ENCODE measurements at places on chromosomes 4 and X. TPM values are rescaled to one million over a fixed set of nuclear protein-coding genes. Genes with fewer than 3 reads are reported as not detected.

The SPP1 gene
- 68.5 TPM for polyA plus RNA-seq

The AMTN gene
- polyA plus RNA-seq = not detected

The GPM6B gene
- polyA plus RNA-seq = 19.4 TPM

The FDCSP gene
- 3.4 TPM for polyA plus RNA-seq

The HDX gene
- 5.1 TPM for polyA plus RNA-seq

The MAGEC1 gene
- polyA plus RNA-seq = not detected

The TCEAL6 gene
- polyA plus RNA-seq = not detected

The KLHL13 gene
- 65.9 TPM for polyA plus RNA-seq

The SUPT20HL1 gene
- 0.13 TPM for polyA plus RNA-seq

The MAGEB10 gene
- polyA plus RNA-seq = not detected

The CT47B1 gene
- not detected for polyA plus RNA-seq

The PAGE4 gene
- polyA plus RNA-seq = not detected

The NPY2R gene
- not detected for polyA plus RNA-seq

The SLC39A8 gene
- 2.1 TPM for polyA plus RNA-seq

The OGT gene
- polyA plus RNA-seq = 161 TPM

The SLC10A3 gene
- polyA plus RNA-seq = 10.8 TPM

The MUC7 gene
- not detected for polyA plus RNA-seq

The ARL9 gene
- polyA plus RNA-seq = 0.20 TPM

The NLRP2B gene
- polyA plus RNA-seq = not detected

The SMIM10 gene
- 11.9 TPM for polyA plus RNA-seq

The RPL10 gene
- 5,588 TPM for polyA plus RNA-seq

The FGG gene
- polyA plus RNA-seq = not detected

The TGIF2LX gene
- polyA plus RNA-seq = not detected

The USP26 gene
- not detected for polyA plus RNA-seq

The PLP1 gene
- 97.8 TPM for polyA plus RNA-seq

The RNF4 gene
- 40.1 TPM for polyA plus RNA-seq

The FAM47A gene
- not detected for polyA plus RNA-seq

The DEFB131A gene
- polyA plus RNA-seq = not detected

The HPSE gene
- polyA plus RNA-seq = 0.54 TPM

The MGST2 gene
- polyA plus RNA-seq = 45.7 TPM

The ARX gene
- 3.9 TPM for polyA plus RNA-seq

The MAGEA6 gene
- polyA plus RNA-seq = not detected

The ARMCX5 gene
- 5.7 TPM for polyA plus RNA-seq

The TBX22 gene
- polyA plus RNA-seq = 0.07 TPM

The NOX1 gene
- polyA plus RNA-seq = 0.44 TPM

Data from muscle of back (tissue), 13 donors.